ENCODE measurements at places on chromosomes 16 and 17.

- DNase-seq: no peak
Measured at GRCh38 chr16:75121949-75122568, 5.5 kb upstream of the LDHD start.

- DNase-seq: no peak
Measured at GRCh38 chr16:79042886-79043285, 557.7 kb downstream of the MAF start.

DNA sequence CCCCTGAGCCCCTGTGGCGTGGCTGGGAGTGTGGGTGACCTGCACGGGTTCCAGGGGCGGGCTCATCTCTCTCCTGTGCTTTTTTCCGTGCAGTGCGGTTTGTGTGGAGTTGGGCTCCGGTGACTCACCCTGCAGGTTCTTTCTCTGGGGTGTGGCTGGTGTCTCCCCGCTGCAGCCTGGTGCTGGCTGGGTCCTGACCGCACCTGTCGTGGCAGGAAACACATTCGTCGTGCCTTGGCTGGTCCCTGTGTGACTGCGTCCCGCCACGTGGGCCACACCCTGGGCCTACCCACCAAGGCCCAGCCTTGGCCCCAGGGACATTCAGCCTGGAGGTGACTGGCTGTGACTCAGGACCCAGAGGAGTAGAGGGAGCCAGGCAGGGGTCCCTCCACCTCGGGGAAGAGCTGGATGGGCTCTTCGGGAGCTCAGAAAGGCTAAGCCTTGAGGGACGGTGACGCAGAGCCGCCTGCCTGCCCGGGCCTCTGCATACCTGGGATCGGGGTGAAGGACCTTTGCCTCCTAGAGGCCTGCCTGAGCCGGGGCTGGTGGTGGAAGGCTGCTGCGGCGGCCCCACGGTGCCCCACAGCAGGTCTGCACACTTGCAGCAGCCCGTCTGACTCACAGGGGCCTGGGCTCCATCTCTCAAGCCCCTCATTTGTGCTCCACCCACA is 7.8 kb downstream of the TRAF7 start:
- no peak for DNase-seq

- no peak for DNase-seq
Measured at GRCh38 chr17:79135628-79136405, 61.2 kb downstream of the ENGASE start.

- DNase-seq: no peak
Measured at GRCh38 chr17:70375813-70376770, 206.8 kb downstream of the KCNJ2 start.

DNA sequence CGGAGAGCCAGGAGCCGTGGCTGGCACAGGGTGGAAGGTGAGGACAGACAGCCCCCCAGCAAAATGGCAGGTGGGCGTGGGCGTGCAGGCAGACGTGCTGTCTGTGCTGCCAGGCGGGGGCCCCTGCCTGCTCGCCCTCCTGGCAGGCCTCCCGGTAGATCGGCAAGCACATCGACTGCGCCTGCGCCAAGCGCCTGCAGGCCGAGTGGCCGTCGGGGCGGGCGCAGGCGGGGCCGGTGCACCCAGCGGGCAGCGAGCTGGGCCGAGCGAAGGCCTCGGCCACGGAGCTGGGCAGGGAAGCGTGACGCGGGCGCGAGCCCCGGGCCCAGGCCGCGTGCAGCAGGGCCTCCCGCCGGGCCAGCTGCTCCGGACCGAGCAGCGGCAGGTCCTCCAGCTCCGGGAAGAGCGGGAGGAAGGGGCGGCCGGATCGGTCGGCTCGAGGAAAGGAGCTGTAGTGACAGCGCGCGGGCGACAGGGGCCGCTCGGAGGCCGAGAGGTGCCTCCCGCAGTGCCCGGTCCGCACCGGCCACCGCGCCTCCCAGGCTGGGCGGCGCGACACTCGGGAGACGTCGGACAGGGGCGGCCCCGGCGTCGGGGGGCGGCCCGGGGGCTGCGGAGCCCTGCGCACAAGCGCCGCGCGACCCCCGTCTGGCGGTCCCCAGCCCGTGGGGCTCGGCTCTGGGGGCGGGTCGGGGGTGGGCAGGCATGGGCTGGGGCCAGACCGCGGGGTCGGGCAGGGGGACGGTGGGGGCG is 16.9 kb downstream of the GRIN2C start:
- peak; percentile 47 for DNase-seq

- DNase-seq: peak; percentile 26
Measured at GRCh38 chr17:27283060-27283459, 10.9 kb upstream of the WSB1 start.

GRCh38 chr17:77400445-77400870 is 259.7 kb downstream of the SEC14L1 start:
- peak; percentile 57 for DNase-seq

GRCh38 chr16:30049871-30050270 is 15.7 kb upstream of the ALDOA start:
- DNase-seq: no peak

DNA sequence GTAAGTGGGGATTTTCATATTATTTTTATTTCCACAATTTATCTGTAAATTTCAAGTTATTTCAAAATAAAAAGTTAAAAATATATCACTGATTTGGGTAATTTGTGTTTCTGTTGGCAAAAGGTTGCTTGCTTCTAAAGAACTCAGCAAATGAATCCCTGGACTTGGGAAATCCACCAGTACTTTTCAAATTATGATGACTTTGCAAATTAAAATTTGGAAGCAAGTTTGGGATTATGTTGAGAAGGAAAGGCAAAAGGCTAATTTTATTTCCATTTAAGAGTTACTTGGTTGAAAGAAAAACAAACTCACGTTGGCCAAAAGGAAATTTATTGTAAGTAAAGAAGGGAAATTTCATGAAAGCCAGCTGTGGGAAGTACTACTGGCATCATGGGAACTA is 220.3 kb downstream of the MAP2K6 start:
- no peak for DNase-seq

DNA sequence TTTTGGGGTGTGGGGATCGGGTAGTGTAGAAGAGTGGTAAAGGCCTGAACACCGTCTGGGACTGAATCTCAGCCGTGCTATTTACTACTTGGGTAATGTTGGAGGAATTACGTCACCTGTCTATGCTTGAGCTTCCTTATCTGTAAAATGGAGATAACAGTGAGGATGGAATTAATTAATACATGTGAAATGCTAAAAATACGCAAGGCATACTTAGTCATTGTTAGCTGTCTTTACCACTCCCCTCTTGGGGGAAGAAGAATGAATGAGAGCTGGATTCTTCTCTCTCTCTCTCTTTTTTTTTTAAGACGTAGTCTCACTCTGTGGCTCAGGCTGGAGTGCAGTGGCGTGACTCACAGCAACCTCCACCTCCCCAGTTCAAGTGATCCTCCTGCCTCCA is 41.1 kb upstream of the TANGO6 start:
- DNase-seq: no peak

GRCh38 chr17:52147872-52148271 is 10.6 kb downstream of the CA10 start:
- DNase-seq: no peak

GRCh38 chr17:13761038-13761603 is 159.4 kb upstream of the HS3ST3A1 start:
- no peak for DNase-seq

GRCh38 chr17:1473170-1473569 is 17.1 kb upstream of the CRK start:
- peak; percentile 10 for DNase-seq

DNA sequence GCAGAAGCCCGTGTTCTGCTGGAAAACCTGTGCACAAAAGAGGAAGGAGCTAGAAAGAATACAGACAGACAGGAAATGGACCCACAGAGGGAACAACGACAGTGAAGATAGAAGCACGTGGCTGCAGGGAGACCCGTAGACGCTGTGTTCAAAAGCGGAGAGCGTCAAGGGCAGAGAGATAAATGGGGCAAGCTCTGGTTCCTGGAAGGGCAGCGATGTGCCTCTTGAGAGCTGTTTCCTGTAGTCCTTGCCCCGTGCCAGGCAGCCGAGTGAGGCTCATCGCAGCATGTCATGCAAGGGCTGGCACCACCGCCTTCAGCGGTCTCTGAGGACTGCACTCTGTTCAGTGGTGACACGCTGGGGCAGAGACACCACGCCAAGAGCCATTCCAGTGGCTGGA is 43.6 kb upstream of the CACNG5 start:
- DNase-seq: peak; percentile 50

- no peak for DNase-seq
Measured at GRCh38 chr17:33602981-33603380, 309.9 kb upstream of the ASIC2 start.

DNA sequence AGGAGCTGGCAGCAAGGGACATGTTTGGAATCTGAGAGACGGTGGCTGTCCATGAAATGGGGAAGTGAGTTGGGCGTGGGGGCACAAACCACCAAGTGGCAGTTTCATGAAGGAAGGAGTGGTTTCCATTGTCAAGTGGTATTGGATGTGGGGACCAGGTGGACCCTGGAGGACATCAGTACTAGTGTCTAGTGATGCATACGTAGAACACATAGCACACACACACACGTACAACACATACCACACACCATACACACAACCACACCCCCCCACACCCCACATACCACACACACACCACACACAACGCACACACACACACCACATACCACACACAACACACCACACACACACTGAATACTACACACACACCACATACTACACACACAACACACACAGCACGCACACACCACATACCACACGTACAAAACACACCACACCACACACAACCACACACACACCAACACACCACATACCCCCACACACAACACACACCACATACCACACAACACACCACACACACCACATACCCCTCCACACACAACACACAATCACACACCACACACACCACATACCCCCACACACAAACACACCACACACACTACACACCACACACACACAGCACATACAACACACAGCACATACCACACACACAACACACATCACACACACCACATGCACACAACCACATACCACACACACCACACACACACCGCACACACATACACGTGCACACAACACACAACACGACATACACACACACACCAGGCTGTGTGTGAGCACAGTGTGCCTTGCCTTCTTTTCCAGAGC is 41.1 kb upstream of the GSE1 start:
- peak; percentile 84 for DNase-seq

- DNase-seq: no peak
Measured at GRCh38 chr16:12513791-12514175, 289.9 kb downstream of the CPPED1 start.

DNA sequence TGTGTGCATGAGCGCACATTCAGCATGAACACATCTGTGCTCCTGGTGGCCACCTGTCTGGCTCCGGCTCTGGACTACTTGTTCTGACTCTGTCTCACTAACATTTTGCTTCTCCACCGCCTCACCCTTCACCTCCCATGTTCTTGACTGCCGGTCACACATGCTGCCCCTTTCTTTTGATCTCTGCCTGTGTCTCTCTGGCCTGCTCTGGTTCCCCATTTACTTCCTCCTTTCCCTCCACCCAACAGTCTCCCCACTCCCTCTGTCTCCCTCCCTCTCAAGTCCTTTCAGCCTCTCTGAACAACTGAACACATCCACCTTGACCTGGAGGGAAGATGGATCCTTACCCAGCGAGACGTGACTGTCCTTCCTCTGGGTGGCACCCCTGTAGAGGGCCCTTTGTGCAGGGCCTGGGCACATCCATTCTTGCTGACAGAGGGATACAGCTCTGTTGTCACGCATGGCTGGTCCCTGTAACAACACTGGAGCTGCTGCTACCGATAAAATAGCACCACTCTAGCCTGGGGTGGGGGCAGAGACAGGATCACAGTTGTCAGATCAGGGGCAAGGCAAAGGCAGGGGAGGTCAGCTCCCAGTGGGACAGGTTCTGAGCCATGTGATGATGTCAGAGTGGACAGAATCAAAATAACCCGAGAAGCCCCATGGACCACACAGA is 11.0 kb downstream of the ZSCAN32 start:
- DNase-seq: no peak

DNA sequence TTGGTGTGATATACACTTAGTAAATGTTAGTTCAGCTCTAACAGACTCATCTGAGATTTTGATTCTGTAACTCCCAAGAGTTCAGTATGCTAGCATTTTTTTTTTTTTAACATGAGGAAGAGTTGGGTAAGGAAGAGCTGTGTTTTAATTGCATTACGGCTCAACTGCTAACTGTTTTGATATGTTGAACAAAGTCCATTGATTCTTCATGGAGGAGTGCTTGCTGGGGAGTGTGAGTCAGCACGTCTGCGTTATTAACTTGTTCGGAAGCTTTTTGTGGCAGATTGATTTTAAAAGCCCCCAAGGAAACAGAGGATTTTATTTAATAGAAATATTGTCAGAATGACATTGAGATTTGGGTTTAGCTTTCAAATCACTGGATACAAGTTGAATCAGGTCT is 45.8 kb downstream of the PITPNC1 start:
- no peak for DNase-seq

DNA sequence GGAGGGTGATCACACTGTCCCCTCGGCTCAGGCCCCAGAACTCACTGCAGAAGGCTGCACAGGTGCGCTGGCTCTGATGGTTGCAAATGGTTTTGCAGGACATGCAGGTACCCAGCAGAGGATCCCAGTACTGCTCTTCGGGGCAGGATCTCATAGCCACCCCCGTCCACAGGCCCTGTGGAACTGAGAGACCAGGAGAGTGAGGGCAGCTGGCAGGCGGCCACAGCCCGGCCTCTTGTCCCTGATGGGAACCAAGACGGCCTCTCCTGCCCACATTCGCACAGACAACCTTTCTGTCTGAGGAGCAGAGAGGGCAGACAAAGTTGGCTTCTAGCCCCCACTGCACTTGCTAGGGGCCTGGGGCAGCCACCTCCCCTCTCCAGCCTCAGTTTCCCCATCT is 19.5 kb downstream of the TNFRSF13B start:
- DNase-seq: no peak

All from inflammatory macrophage (primary cell).